ENCODE measurements at places on chromosomes 13 and 19.

DNA sequence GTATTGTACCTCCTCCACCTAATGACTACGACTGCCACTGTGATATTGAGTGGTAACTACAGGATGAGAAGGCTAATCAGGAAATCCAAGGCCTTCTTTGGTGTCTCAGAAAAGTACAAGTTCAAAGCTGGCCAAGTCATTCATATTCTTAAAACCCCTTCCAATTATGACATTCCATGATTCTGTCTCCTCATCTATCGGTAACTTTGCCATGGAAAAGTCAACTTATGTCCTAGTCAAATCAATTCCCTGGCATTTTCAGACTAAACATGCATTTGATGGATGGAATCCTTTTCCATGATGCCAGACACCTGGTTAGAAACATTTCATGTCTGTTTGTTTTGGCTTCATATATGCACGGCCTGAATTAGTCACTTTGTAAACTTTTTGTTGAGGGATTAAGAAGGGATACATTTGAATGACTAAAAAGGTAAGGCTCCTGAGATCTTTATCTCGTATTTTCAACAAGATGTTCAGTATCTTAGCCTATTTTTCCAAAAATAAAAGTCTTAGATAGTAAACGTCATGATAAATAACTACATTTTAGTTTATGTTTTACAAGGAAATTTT, 186.5 kb downstream of the NHLRC3 start:
- no peak for DNase-seq

- DNase-seq, result no peak
Measured at GRCh38 chr13:113803409-113804016, 44.5 kb downstream of the TMEM255B start.

DNA sequence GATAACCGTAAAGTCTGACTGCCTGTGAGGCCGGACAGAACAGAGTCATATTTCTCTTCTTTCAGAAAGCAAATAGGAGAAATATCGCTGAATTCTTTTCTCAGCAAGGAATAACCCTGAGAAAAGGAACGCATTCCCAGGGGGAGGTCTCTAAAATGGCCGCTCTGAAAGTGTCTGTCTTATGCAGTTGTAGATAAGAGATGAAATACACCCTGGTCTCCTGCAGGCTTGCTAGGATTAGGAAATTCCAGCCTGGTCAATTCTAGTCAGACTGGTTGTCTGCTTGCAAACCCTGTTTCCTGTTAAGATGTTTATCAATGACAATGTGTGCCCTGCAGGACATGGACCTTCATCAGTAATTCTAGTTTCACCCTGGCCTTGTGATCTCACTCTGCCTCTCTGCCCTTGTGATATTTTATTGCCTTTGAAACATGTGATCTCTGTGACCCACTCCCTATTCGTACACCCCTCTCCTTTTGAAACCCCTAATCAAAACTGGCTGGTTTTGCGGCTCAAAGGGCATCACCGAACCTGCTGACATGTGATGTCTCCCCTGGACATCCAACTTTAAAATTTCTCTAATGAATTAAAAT, 934.8 kb upstream of the SPRY2 start:
- no peak for DNase-seq

DNA sequence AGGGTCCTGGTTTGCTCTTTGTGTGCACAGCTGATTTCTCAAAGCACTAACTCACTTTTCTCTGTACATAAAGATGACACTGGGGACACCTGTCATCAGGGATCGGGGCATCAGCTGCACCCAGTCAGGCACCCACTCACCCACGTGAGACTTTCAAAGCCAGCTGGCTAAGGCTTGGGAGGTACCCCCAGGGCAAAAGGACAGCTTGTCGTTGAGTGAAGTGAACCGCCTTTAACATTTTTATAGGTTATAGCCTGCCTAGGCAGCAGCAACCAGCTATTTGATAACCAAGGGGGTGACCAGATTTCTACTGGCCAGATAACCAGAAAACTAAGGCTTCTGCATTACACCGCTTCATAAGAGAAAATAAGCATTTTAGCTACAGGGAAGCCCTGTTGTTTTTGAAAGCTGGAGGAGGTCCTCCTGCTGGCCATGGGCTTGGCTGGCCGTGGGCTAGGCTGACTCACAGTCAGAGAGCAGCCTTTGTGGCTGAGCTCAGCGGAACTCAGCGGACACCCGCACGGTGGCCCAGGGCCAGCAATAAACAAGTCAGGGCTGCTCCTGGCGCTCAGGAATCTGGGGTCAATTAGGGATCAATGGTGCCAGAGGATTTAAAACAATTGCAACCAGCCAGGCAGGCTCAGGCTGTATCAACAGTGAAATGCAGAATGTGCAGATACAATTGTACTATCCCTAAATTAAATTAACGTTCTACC, 57.1 kb downstream of the ALOX5AP start:
- DNase-seq, result peak; percentile 86

GRCh38 chr19:51368366-51369282, at the start of gene CLDND2:
Gene CLDND2, minus strand, starts transcription at chr19:51369003. Its CDS starts 426 bp downstream, at chr19:51368577.
- DNase-seq, result no peak

DNA sequence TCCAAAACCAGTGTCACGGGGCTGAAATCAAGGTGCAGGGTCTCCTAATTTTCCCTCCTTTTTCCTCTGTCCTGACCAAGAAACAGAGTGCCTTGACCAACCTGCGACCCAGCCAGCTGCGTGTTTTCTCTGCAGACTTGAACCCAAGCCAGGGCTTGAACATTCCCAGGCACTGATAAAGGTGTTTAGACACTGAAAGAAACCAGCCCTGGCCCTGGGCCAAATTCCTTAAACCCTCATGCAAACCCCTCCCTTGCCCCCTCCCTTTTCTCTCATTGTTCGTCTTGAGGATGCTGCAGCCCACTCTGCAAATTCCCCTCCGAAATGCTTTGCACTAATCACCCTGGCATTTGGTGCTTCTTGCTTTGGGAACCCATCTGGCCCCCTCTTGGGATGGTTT, 9.5 kb upstream of the FFAR2 start:
- DNase-seq, result no peak

- DNase-seq, result no peak
Measured at GRCh38 chr19:4042064-4042730, 24.5 kb downstream of the ZBTB7A start.
